ENCODE measurements at places on chromosomes 2 and 18.

GRCh38 chr2:238042849-238043584, 17.8 kb upstream of the SCLY start:
- DNase-seq = no peak

GRCh38 chr2:60023256-60023985, 530.0 kb downstream of the BCL11A start:
- DNase-seq = no peak

- DNase-seq = no peak
These were observed 555.6 kb upstream of the ZEB2 start for GRCh38 chr2:145075454-145076062.

DNA sequence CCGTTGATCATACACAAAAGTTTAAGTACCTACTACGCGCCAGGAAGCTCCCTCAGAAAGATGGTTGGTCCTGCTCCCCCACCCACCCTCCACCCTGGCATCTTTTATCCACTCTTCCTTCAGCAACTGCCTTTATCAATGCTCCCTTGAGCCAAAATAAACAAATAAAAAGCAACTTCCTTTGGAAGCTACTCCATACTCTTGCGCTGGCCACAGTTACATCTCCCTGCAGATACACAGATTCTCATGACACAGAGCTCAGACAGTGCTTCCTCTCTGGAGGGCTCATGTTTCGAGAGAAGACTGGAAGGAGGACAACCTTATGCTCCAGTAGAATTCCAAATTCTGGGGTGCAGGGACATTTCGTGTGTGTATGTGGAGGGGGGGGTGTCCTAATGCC, 3.8 kb upstream of the STEAP3 start:
- DNase-seq = no peak

DNA sequence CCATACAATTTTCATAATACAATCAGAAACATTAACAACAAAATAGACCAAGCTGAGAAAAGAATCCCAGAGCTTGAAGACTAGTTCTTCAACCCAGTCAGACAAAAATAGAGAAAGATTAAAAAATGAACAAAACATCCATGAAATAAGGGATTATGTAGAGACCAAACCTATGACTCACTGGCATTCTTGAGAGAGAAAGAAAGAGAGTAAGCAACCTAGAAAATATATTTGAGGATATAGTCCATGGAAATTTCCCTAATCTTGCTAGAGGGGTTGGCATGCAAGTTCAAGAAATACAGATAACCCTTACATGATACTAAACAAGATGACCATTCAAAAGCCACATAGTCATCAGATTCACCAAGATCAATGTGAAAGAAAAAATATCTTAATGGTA, 281.7 kb downstream of the CCDC85A start:
- DNase-seq = no peak

DNA sequence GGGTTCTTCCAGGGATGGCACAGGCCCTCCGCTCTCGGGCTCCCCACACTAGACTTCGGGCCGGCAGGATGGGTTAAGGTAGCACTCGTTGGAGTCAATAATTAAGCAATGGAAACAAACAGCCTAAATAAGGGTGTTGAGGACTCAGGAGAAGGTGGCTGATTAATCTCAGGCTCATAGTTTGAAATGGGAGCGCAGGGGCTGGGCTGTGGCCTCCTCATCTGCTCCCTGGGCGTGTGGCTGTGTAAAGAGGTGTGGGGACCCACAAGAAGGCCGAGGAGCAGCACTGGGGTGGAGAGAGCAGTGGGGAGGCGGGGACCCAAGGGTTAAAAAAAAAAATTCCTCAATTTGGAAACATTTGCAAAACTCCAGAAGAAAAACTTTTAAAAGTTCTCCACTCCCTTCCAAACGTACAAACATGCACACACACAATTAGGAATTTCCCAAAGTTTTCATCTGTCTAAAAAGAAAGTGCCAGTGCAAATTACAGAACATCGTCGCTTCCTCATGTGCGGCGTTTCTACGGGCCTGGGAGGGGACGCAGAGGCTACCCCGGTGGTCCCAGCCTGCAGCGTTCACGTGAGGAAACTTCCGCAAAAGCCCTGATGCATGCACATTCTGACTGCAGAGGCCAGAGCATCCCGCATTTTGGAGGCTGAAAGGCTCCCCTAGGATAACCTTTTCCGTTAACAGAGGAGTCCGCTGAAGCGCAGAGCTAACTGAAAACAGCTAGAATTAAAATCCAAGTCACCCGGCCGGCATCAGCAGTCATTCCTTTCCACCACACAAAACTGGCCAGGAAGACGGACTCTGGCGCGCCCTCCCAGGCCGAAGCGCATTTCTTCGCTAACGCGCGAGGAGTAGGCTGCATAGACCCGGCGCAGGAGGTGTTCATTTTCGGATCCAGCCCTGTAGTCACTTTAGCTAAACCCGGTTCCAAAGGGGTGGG, 1.0 kb upstream of the TUBB6 start:
- DNase-seq = no peak
